ENCODE measurements at places on chromosomes 2 and 18.

GRCh38 chr2:17851731-17852585, 26.5 kb upstream of the KCNS3 start:
- peak; percentile 10 for DNase-seq

GRCh38 chr2:45938649-45939511, 287.4 kb downstream of the PRKCE start:
- peak; percentile 88 for DNase-seq

- no peak for DNase-seq
These were observed 91.4 kb downstream of the PPP1R1C start for GRCh38 chr2:182077023-182077422.

DNA sequence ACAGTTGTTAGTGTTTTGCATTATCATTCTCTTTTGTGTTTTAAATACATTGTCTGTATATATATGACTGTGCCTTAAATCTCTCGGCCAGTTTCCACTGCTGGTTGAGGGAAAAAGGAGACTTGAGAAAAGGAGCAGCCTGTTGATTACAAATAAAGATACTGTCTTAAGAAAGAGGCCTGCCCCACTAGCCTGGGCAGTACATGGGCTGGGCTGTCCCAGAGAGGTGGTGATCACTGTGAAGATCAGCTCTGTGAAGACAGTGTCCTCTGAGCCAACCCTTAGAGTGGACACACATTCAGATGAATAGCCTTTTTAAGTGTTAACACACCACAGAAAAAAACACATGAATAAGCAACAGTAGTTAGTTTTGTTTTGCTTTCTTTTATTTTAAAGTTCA, 10.0 kb upstream of the OTX1 start:
- no peak for DNase-seq

GRCh38 chr2:231601356-231602229, 8.9 kb downstream of the TEX44 start:
- no peak for DNase-seq

GRCh38 chr2:212990697-212991096, 160.7 kb downstream of the IKZF2 start:
- no peak for DNase-seq

- DNase-seq, result peak; percentile 54
These were observed 336.3 kb downstream of the NYAP2 start for GRCh38 chr2:225735844-225736243.

- no peak for DNase-seq
These were observed 40.4 kb downstream of the KIDINS220 start for GRCh38 chr2:8796878-8797550.

DNA sequence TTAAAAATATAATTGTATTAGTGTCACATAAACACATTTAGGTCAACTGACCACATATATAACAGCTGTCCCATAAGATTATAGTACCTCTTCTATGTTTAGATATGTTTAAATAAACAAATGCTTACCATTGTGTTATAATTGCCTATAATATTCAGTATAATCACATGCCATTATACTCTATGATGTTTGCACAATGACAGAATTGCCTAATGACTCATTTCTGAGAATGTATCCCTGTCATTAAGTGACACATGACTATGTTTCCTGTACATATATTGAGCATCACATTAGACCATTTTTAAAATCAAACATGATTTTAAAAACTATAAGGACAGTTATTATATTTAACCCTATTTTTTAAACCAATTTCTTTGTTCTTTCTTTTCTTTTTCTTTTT, 89.8 kb downstream of the HS6ST1 start:
- DNase-seq, result no peak

- DNase-seq, result no peak
These were observed 276.3 kb upstream of the ERBB4 start for GRCh38 chr2:212814941-212815340.

GRCh38 chr2:240348522-240348921, 86.9 kb upstream of the GPC1 start:
- DNase-seq, result no peak
